ENCODE measurements at places on chromosomes 13 and 19.
A peak's percentile ranks its signal among the peaks of the same experiment; 100 is the strongest.

DNA sequence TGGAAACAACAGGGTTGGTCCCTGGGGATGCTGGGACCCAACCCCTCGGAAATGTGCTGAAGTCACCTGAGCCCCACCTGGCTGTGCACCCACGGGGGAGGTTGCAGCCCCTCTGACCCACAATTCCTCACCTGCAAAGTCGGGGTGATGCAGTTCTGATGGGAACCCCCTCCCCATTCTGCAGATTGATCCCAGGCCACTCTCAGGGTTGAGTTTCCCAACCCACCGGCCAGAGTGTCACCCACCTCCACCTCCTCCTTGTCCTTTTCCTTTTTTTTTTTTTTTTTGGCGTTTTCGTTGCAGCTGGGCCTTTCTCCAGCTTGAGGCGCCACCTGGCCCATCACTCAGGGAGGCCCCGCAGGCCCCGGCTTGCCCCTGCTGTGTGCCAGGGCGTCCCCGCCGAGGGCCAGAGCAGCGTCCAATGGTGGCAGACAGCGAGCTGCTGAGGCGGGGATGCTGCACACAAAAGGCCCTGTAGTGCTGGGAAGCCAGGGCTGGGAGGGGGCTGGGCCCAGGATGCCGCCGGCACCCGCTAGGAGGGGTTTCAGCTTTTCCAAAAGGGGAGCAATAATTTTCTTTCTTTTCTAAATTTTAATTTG lies 4.6 kb downstream of the PIK3R2 start:
- DNase-seq: peak; percentile 81

- DNase-seq: no peak
Measured at GRCh38 chr13:99075268-99076191, 97.7 kb upstream of the DOCK9 start.

- DNase-seq: no peak
Measured at GRCh38 chr13:114108141-114108761, 24.2 kb downstream of the RASA3 start.

GRCh38 chr13:110808138-110808537 lies 94.6 kb downstream of the ING1 start:
- DNase-seq: no peak

All from RWPE1 (cell line).